ENCODE measurements at places on chromosomes 2 and 18.
A peak's percentile ranks its signal among the peaks of the same experiment; 100 is the strongest.

GRCh38 chr2:176854062-176854461 lies 358.5 kb upstream of the HNRNPA3 start:
- no peak for DNase-seq

- peak; percentile 94 for DNase-seq
Observed at GRCh38 chr2:30165050-30165520, 18.3 kb downstream of the YPEL5 start.

DNA sequence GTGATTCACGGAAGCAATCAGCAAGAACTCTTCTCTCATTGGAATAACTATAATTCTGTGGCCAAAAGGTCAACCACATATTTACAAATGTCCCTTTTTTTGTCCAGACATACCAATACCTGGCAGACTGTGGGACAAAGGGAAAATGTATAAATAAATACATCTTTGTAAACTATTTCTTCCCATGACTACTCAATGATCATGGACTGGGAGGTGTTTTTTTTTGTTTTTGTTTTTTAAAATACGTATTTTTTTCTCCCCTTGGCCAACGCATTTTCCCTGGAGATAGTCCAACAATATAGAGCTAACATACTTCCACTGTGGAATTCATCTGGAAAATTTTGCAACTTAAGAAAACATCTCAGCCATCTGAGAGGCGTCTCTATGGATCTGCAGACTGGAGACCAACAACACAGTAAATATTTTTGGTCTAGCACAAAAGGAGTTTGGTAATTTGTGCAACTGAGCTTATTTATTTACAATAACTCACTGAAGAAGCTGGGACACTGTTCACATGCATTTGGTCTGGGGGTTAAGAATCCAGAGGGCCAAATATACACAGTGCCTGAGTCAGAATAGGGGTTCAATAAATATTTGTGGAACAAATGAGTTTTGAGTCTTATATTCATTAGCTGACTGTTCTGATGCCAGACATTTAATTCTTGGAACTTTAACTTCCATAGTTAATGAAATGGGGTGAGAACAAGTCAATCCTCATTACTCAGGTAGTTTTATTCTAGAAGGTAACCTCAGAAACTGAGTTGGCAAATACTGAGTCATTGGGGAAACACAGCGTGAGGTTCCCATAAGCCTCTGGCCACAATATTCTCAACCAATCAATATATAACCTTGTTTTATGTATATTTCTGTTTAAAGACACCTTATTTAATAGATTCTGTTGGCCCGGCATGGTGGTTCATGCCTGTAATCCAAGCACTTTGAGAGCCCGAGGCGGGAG lies 36.2 kb downstream of the CCBE1 start:
- no peak for DNase-seq

GRCh38 chr2:69525261-69525660 lies 88.0 kb upstream of the NFU1 start:
- DNase-seq, result no peak

GRCh38 chr2:184677171-184677570 lies 78.8 kb downstream of the ZNF804A start:
- no peak for DNase-seq

DNA sequence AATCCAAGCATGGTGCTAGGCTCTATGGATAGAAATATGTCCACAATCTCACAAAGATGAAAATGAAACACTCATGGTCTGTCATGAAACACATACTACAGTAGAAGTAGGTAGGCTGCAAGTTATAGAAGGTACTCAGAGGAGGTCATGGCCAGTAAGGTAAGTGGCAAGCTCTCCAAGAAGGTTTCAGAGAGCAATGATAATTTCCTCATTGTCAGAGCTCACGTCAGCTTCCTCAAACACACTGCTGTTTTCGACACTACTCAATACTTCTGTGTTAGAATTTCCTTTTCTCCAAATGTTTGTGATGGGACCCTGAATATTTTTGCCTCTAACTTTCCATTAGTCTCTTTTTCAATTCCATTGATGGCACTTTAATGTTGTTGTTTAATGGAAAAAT lies 25.5 kb downstream of the CCDC141 start:
- DNase-seq, result no peak

DNA sequence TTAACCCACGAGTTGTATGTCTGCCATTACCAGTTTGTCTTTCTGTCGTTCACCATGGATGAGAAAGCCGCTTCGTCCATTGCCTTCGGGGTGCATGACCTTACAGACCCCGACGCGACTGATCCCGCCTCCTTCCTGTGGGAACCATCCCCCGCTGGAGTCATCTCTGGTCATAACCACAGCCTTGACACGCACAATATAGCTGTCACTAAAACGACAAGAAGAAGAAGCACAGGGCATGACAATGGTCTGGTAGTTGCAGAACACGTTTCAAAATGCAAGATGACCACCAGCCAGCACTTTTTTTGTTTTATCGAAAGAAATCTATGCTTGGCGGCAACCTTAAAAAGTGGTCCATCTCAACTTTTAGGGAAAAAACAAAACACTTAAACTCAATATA lies 87.7 kb downstream of the SPRED2 start:
- DNase-seq, result no peak

DNA sequence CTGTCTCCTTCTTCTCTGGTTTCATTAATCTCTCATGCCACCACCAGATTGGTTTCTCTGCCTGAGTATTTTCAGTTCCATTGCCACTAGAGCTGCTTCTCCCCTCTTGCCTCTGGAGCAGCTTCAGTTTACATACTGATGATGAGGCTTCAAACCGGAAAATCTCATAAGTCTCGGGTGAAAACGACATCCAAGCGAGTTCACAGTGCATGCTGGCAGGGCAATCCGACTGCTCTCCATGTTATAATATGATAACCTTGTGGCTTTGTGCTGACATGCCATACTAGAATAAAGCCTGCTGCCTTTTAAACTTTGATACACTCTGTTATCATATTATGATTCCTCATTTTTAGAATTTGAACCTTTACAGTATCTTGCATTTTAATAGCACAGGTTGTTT lies 153.5 kb downstream of the PRPF40A start:
- no peak for DNase-seq

Measured in hematopoietic multipotent progenitor cell treated with erythropoietin and hydrocortisone succinate and interleukin-3 and kit ligand, for 15 days (in vitro differentiated cells).